NCI-H1417 treated with DMSO at 0.1 percent for 48 hours (cell line): ENCODE measurements at places on chromosomes 2 and 18.

DNA sequence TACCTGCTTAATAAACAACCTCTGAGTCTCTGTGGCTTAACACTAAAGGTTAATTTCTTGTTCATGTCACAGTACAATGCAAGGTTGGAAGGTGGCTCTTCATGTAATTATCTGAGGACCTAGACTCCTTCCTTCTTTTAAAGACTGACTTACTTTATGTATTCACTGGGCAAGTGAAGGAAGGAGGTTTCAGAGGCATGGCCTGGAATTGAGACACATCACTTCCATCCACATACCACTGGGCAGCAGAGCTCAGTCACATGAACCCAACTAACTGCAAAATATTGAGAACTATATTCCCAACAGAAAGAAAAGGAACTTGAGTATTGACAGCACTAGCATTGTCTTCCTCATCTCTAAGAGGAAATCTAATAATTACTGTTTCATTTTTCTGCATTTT is 57.5 kb upstream of the FN1 start:
- DNase-seq: no peak

- no peak for DNase-seq
Measured at GRCh38 chr2:11524470-11524869, 9.4 kb upstream of the GREB1 start.

GRCh38 chr2:120771111-120771780 is 35.6 kb downstream of the GLI2 start:
- no peak for DNase-seq

GRCh38 chr2:86372641-86373502 is 35.4 kb upstream of the REEP1 start:
- no peak for DNase-seq

DNA sequence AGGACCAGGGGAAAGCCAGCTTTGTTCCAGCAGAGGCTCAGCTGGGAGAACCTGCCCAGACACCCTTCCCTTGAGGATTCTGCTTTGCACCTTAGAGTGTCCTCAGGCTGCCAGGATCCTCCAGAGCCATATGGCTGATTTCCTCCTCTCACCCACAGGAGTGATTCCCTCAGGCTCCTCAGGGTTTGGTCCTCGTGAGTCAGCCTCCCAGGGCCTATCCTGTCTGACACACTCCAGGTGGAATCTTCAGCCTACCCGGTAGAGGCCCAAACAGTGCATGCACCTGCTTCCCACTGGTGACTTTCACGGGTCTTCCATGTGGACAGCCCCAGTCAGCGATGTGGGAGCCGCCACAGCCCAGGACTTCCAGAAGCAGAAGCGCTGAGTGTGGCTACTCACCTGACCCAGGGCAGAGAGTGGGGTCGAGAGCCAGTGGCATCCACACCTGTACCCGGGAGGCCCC is 73.3 kb downstream of the TFCP2L1 start:
- DNase-seq: no peak

- DNase-seq: no peak
Measured at GRCh38 chr18:10295751-10296150, 158.7 kb upstream of the APCDD1 start.

DNA sequence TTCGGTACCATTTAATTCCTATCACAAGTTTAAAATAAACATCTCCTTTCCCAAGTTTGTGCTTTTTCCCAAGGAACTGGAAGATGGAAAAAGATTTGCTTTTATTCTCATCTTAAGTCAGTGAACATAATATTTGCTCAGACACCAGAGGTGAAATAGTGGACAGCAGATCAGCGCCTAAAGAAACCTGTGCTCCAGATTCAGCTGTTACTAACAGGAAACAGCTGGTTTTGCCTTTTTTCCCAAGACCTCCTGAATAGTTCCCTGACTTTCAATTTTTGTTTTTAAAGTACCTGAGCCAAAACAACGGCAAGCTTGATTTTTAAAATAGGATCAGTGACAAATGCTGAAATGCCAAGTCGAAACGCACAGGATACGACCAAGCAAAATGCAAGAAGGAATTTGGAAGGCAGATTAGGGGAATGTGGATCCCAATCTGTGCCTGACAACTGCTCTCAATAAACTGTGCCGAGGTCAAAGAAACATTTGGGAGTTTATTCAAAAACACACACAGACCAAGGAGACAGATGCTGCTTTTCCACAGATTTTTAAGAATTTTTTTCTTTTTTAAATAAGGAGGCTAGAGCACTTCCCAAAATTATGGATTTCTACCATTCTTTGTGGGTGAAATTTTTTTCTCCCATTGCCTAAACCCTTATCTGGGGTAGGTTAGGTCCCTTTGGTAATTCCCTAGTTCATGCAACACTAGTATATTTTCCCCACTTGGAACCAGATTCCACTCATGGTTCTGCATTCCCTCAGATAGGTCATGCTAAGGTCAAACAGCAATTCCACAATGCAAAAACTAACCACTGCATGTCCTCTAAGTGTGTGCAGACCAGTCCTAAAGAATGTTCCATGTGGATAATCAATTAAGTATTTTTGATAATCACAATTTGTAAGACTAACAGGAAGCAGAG is 121.5 kb upstream of the PDE1A start:
- DNase-seq: no peak

- no peak for DNase-seq
Measured at GRCh38 chr18:60555625-60556024, 183.1 kb upstream of the MC4R start.

GRCh38 chr2:219437690-219438206 is 3.1 kb downstream of the SPEG start:
- no peak for DNase-seq

GRCh38 chr2:170006587-170007325 is 171.2 kb upstream of the MYO3B start:
- DNase-seq: no peak

GRCh38 chr2:71813807-71814470 is 333.7 kb downstream of the CYP26B1 start:
- no peak for DNase-seq

- DNase-seq: no peak
Measured at GRCh38 chr2:65565681-65566080, 133.3 kb upstream of the SPRED2 start.

DNA sequence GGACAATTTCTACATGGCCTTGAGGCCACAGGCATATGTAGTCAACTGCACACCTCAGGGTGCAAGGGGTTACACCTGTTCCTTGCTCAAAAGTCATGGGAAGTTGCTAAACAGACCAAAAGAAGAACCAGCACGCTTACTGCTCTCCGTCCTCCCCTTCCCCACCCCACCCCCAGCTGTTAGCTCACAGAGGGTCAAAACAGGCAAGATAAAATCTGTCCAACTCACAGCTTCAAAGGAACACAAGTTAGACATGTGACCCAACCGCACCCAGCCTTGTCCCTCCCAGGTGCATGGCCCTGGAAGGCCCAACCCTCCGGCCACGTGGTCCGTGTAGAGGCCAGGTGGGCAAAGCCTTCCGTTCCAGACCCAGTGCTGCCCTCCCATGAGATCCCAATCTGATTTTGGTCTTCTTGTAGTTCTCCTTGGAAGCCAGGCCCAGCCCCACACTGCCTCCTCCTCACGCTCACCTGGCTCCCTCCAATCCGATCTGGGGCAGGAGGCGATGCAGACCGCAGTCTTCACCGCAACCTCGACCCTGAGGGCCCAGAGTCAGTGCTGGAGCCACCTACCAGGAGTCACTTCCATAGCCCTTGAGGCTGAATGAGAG is 14.5 kb upstream of the ASPRV1 start:
- no peak for DNase-seq

DNA sequence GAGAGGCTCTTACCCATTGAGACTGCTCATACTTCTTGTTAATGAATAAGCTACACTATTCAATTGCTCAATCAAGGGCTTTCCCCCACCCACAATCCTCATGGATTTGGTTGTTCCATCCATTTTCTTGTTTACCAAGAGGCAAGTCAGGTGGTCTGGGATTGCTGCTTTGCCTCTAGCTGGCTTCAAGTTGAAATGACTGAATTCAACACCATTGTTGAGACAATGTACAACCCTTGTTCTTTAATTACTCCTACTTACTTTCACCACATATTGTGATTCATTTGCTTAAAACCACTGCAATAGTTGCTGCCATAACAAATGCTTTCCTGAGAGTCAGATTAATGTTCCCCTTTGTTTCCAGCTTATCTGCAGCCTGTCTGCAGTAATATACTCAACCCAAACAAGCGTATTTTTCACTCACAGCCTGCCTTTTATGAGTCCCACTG is 532.2 kb downstream of the RIT2 start:
- DNase-seq: no peak

DNA sequence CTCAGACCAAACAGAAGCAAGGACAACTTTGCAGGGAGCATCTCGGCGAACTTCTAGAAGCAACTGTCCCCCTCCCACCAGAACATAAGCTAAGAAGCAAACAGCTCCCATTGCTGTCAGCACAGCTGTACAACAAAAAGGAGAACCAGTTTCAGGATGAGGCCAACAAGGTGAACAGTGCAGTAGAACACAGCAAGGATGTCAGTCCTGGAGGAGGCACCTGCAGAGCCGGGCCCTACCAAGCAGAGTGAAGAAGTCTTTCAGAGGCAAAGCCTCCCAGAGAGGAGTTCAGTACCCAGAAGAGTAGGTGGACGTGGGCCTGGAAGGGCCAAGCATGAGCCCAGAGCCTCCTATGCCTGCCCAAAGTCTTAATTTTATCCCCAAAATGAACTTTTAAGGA is 1.0 kb downstream of the PASK start:
- DNase-seq: no peak

DNA sequence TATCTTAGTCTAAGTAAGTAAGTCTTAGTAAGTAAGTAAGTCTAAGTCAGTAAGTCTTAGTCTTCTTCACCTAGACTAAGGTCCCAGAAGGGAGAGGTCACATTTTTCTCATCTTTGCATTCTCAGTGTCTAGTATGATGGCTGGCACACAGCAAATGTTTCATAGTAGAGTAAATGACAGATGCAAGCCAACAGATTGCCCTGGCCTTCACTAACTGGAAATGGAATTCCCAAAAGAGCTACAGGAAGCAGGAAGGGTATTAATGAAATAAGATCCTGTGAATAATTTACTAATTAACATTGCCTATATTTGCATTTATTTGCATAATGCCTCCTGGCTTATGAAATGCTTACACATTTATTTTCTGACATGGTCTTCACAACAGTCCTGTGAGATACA is 221.6 kb downstream of the RAD51AP2 start:
- no peak for DNase-seq

DNA sequence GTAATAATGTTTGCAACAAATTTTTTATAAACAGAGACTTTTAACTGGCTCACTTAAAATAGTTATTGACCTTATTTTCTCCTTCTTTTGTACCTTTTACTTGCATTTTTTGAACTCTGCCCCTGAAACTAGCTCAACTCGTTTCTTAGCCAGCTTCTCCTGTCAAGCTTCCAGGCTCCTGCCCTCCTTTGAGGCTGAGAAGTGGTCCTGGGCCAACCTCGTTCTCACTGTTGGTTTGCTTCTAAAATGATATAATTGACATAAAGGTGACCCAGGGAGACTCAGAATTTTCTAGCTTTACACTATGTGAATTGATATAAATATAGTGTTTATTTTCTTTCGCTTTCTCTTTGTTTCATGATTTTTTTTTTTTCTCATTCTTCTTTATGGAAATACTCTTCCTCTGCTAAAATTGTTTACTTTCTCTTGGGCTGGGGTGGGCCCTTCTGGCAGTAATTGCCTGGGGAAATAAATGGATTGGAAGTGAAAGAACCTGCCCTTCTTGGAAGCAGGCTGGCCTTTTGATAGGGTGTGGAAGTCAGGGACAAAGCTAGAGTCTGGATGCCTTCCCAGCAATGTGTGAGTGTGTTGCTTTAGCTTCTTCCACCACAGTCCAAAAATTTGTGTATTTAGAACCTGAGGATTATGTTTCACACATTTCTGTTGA is 30.7 kb downstream of the GPD2 start:
- no peak for DNase-seq

DNA sequence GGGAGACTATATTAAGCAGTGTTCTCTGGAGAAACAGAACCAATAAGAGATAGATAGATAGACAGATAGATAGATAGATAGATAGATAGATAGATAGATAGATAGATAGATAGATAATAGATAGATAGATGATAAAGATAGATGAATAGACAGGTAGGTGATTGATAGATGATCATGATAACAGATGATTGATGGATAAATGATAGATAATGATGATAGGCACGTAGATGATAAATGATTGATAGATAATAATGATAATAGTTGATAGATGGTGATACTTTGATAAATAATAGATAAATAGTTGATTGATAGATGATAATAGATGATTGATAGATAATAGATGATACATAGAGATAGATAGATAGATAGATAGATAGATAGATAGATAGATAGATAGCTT is 48.5 kb downstream of the BOD1L2 start:
- no peak for DNase-seq

DNA sequence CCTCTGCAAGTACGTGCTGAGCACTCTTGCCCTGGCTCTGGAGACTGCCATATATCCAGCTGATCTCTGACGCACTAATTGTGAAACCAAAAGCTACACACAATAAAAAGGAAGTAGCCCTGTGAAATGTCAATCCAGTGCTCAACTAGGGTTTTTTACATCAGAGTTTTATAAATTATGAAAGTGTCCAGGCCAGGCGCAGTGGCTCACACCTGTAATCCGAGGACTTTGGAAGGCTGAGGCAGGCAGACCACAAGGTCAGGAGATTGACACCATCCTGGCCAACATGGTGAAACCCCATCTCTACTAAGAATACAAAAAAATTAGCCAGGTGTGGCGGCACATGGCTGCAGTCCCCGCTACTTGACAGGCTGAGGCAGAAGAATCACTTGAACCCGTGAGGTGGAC is 24.5 kb upstream of the PEX13 start:
- no peak for DNase-seq

DNA sequence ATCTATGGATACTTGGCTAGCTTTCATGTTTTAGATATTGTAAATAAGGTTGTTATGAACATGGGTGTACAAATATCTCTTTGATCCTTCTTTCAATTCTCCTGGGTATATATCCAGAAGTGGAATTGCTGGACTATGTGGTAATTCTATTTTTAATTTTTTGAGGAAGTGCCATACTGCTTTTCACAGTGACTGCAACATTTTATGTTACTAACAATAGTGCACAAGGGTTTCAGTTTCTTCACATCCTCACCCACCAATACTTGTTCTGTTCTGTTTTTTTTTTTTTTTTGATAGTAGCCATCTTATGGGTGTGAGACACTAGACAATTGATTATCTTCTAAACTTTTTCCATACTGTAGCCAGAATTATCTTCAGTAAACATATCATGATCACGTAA is 17.3 kb upstream of the NEUROD1 start:
- no peak for DNase-seq

DNA sequence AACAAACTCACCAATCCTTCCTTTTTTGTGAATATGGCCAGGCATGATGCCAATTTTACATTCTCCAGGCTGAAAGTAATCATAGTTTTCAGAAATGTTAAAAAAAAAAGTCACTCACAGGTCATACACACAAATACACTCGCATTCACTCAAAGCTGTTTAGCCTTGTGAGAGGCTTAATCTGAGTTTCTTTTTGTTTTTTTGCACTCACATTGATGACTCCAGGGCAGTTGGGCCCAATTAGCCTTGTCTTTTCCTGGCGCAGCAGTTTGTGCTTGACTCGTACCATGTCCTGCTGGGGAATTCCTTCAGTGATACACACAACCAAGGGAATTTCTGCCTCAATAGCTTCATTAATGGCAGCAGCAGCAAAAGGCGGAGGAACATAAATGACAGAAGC is 18.0 kb downstream of the SUCLG1 start:
- no peak for DNase-seq
